ENCODE measurements at places on chromosomes 12 and 14.
A peak's percentile ranks its signal among the peaks of the same experiment; 100 is the strongest.

GRCh38 chr14:82104013-82104412 is 570.4 kb upstream of the SEL1L start:
- no peak for DNase-seq

DNA sequence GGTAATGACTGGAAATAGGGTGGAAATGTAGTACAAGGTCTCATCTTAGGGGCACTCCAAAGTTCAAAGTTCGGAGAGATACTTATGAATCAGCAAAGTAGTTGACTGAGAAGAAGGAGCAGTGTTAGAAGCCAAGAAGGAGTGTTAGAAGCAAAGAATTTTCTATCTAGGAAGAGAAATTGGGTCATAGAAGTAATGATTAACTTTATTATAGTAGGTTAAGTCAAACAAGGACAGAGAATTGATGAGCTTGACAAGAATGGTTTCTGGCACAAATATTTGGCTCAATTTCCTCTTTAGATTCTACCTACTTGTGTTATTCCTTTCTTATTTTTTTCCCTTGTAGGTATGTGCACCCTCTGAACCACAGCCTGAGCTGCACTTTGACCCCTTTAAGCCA is 810.5 kb upstream of the LRFN5 start:
- no peak for DNase-seq

DNA sequence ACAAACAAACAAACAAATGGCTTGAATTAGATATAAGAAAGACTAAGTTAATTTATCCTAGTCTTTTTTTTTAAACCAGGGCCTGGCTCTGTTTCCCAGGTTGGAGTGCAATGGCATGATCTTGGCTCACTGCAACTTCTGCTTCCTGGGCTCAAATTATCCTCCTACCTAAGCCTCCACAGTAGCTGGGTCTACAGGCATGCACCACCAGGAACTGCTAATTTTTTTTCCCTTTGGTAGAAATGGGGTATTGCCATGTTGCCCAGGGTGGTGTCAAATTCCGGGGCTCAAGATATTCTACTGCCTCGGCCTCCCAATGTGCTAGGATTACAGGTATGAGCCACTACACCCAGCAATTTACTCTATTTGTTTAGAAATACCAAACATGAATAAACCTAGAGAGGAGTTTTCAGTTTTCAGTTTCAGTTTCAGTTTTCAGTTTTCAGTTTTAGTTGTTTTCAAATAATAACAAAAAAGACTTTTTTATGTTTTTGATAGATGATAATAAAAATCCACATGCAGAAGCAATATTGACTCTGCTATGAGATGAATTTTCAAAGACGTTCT is 817.0 kb downstream of the FLRT2 start:
- DNase-seq = no peak

- DNase-seq = no peak
Observed at GRCh38 chr12:49959685-49960473, 1.8 kb upstream of the AQP5 start.

DNA sequence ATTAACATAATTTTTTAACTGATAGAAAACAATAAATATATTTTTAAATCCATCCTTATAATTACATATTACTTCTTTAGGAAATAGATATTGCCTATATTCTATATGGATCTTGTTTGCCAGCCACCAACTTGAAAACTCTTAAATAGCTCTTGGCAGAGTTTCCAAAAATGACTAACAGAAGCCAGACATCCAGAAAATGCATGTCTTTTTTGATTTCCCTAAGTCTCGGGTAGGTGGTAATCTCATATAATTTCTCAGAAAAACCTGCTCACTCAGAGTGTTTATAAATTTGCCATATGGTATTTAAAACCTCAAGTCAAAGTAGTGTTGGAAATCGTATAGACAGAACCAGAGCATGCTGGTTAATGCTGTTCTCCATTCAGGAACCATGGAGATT is 360.4 kb upstream of the FOXG1 start:
- no peak for DNase-seq

- DNase-seq = no peak
Observed at GRCh38 chr12:94304566-94305061, 155.1 kb downstream of the CEP83 start.

DNA sequence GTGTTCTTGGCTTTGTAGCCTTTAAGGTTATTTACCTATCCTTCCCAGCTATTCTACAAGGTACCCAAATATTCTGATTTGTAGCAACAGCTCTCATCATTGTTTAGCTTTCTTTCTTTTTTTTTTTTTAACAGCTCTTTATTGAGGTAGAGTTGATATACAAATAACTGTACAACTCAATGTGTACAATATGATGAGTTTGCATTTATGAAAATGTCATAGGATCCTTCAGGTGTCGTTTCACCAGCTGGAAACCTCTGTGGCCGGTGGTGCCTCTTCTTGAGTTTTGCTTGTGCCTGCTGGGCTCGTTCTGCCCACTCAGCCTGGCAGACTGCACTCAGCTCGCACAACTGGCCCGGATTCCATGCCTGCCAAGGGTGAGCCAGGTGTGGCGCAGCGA is 26.9 kb upstream of the TBPL2 start:
- DNase-seq = no peak

- DNase-seq = no peak
Observed at GRCh38 chr12:122471324-122472226, 29.2 kb downstream of the ZCCHC8 start.

DNA sequence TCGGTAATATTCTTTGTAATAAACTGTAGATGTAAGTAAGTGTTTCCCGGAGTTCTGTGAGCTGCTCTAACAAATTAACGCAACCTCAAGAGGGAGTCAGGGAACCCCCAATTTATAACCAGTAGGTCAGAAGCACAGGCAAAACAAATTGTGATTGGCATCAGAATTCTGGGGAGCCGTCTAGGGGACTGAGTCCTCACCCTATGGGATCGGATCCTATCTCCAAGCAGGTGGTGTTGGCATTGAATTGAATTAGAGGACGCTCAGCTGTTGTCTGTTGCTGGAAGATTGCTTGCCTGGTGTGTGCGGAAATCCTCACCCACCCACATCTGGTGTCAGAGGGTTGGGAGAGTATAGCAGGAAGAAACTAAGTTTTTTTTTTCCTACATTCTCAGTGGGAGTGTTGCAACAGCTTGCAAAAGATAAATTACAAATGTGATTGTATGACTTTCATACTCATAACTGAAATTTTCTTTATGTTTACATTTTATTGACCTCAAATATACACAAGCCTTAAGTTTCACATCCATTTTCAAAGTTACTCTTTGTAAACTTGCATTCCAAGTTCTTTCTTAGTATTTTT is 5.5 kb downstream of the TMEM52B start:
- no peak for DNase-seq

GRCh38 chr12:85322715-85323114 is 42.7 kb downstream of the ALX1 start:
- DNase-seq = no peak

- DNase-seq = no peak
Observed at GRCh38 chr12:54134850-54135249, 53.9 kb downstream of the SMUG1 start.

- peak; percentile 17 for DNase-seq
Observed at GRCh38 chr12:119989361-119989730, 310 bp downstream of the BICDL1 start.

DNA sequence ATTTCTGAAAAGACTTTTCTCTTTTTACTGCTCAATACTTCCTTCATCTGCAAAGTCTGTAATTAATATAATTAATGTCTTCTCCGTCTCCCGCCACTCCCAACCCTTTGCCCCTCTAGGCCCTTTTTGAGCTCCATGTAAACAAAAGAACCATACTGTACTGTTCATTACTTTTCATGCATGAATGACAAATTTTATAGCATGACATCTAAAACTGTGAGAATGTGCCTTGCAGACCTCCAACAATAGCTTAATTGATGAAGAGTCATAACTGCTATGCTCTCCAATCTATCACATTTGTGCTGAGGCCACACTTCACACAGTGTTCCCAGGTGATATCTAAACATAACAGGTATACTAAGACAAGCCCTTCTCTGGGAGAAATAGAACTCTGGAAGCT is 1122.7 kb upstream of the ATXN7L3B start:
- DNase-seq = no peak

- DNase-seq = no peak
Observed at GRCh38 chr14:64610049-64610746, 60.4 kb downstream of the PPP1R36 start.

- DNase-seq = no peak
Observed at GRCh38 chr12:71160585-71160984, 2.8 kb upstream of the TSPAN8 start.

- DNase-seq = no peak
Observed at GRCh38 chr12:89179245-89179644, 173.1 kb downstream of the DUSP6 start.

- no peak for DNase-seq
Observed at GRCh38 chr12:9810671-9811070, 16.6 kb upstream of the KLRF1 start.

GRCh38 chr14:37641117-37641516 is 45.7 kb downstream of the TTC6 start:
- no peak for DNase-seq

DNA sequence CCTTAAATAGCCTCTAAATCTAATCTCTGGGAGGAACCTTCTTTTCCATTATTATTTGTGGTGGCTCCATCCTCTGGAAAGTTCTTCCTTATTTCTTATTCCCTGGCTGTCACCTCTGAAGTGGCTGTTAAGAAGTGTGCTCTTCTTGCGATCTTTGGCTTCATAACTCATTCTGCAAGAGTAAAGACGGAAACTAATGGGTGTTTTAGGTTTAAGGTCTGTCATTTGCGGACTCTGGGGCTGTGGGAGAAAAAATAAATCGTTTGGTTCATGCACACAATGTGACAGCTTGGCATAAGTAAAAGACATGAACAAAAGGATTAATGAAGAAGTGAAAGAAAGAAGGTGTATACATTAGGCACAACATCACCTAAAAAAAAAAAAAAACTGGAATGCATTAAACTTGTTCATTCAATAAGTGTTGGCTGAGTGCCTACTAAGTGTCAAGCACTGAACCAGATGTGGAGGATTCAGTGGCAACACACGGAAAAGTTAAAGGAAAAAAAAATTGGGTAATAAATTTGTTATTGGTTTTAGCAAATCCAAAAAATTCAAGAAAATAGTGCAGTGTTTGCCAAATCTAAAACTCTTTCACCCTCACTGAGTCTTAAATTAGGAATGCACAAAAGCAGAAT is 99.5 kb downstream of the ERGIC2 start:
- no peak for DNase-seq

GRCh38 chr12:121209624-121210572 is at the start of gene P2RX4:
P2RX4 (plus strand) TSS chr12:121210129; CDS start chr12:121210165, 36 bp downstream.
- peak; percentile 87 for DNase-seq

DNA sequence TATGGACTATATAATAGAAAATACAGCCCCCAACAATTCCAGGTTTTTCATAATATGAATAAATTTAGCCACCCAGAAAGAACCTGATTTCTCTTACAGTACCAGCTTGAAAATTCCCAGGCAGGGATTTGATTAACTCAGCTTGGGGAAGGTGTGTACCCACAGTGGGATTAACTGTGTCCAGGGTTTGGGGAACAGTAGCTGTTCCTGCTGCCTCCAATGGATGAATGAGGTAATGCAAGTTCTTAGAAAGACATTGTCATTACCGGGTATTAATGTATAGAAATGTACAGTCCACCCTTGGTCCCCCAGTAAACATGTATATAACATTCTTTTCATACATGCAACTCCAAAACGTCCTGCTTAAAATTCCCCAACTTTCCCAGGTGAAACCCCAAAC is 115.6 kb downstream of the LRIG3 start:
- DNase-seq = no peak

- DNase-seq = no peak
Observed at GRCh38 chr14:104306450-104307040, 168.2 kb downstream of the KIF26A start.

GRCh38 chr12:80445083-80445793 is 1.2 kb downstream of the PTPRQ start:
- DNase-seq = no peak

GRCh38 chr12:109680264-109681005 is 33.2 kb upstream of the FAM222A start:
- DNase-seq = no peak

GRCh38 chr12:82638324-82638723 is 48.4 kb upstream of the TMTC2 start:
- no peak for DNase-seq

DNA sequence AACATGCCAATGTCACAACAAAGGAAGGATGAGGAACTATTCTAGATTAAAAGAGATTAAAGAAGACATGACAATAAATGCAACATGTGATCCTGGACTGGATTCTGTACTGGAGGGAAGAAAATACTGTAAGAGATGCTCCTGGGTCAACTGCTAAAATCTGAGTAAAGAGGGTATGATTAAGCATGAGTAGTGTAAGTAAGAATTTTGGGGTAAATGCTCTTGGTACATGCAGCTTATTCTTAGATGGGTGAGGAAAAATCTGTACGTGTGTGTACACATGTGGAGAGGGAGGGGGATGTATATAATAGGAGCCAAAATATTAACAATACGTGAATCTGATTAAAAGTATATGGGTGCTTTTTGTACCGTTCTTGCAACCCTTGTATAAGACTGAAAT is 66.0 kb downstream of the CDC42BPB start:
- DNase-seq = no peak

DNA sequence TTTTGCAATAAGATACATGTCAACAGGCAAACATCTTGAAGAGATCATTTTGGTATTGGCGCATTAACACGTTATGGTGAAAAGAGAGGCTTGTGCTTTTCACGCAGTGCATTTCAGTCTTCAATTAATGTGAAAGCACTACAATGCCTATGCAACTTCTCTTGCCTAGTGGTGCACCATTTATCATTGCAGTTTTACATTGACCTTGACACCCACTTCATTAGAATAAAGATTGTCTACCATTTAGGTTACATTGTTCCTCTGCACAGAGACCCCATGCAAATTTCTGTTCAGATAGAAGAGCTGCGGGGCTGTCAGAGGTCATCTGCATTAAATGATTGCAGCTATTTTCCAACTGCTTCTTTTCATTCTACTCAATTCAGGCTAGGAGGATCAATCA is 212.2 kb upstream of the NPAS3 start:
- DNase-seq = no peak

DNA sequence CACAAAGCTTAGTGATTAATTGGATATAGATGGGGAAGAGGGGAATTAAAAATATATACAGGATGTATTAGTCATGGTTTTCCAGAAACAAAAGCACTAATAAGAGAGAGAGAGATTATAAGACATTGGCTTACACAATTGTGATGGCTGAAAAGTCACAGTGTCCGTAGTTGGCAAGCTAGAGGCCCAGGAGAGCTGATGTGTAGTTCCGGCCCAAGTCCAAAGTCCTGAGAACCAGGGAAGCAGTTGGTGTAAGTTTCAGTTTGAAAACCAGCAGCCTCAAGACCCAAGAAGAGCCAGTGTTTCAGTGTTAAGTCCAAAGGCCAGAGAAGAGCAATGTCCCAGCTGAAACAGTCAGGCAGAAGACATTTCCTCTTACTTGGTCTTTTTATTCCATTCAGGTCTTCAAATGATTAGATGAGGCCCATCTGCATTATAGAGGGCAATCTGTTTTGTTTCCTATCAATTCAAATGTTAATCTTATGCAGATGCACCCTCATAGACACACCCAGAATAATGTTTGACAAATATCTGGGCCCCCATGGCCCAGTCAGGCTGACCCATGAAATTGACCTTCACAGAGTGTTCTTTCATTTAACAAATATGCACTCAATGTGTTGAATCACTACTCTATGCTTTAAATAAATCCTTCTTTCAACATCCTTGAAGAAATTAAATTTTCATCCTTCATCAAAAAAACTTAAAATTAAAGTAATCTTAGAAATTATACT is 67.2 kb upstream of the DIO2 start:
- no peak for DNase-seq

Data from stimulated activated CD8-positive, alpha-beta memory T cell treated with anti-CD3 and anti-CD28 coated beads, Interleukin-2, amount 100 ng/mL, for 48 hours (primary cell).